ENCODE measurements at places on chromosomes 11 and 22. TPM values are rescaled to one million over a fixed set of nuclear protein-coding genes. Genes with fewer than 3 reads are reported as not detected.

The KCTD21 gene
- total RNA-seq = 2.2 TPM

The ZDHHC8 gene
- 23.3 TPM for total RNA-seq

- DNase-seq = no peak
These were observed 42.3 kb downstream of the ANKRD42 start for GRCh38 chr11:83235825-83236224.

GRCh38 chr11:63277345-63277943 is 34.0 kb upstream of the SLC22A25 start:
- DNase-seq = no peak

DNA sequence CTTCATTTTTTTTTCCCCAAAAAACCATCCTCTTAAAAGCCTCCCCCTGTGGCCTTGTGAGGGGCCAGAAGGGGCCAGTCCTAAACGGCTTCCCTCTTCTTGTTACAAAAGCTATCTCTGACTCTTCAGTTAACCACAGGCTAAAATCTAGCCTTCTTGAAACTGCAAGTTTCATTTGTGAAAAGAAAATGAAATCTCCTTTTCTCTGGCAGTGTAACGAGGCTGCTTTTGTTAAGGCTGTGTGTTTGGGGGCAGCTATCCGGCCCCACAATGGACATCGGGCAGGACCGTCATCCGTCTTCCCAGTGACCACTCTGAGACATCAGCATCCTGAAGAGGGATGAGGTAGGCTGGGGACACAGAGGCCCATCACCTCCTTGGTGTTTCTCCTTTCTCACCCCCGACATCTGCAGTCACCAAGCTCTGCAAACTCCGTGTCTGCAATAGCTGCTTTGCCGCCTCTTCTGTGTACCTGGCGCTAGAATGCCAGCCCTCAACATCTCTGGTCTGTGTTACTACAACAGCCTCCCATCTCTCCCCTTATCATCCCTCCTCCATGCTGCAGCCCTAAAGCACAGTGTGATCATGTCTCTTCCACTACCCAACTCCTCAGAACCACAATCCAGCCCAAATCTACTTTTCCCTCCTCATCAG is 94.0 kb downstream of the RCN1 start:
- no peak for DNase-seq

DNA sequence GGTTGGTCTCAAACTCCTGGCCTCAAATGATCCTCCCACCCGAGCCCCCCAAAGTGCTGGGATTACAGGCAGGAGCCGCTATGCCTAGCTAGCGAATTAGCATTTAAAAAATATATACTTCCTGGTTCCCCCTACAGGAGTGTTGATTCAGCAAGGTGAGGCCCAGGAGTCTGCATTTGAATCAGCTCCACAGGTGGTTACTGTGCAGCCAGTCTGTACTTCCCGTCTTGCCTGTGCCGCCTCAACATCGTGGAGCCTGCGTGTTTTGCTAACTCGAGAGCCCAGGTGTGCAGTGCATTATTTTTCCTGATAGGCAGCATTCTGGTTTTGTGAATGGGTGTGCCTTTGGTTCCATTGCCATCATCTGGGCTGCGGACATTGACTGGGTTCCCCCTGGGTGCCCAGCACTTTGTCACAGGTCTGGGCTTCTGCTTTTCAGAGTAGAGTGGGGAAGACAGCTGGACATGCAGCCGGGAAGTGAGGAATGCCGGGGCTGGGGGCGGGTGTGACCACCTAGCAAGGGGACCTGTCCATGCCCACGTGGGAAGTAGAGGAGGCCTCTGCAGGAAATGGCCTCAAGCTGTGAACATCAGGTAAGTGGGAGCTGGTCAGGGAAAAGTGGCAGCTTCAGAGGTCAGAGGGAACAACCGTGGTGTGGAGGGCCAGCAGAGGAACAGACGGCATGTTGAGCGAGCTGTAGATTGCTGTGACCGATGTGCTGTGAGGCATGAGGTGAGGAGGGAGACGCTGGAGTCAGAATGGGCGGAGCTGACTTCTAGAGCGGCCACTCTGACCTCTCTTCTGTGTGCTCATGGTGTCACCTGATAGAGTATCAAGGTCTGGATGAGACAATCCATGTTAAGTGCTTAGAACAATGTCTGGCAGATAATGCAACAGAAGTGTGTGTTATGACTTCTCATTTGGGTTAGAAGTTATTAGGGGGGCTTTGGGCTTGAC is 42.2 kb downstream of the PPFIA1 start:
- DNase-seq = no peak

The GLYAT gene
- total RNA-seq = 0.32 TPM

- no peak for DNase-seq
These were observed 489 bp downstream of the NUP98 start for GRCh38 chr11:3796801-3797328.

The IGLL1 gene
- total RNA-seq = not detected

The ATG13 gene
- total RNA-seq = 59.6 TPM

The DCHS1 gene
- 3.4 TPM for total RNA-seq

The LRRN4CL gene
- 0.32 TPM for total RNA-seq

- no peak for DNase-seq
These were observed 11.7 kb upstream of the RASD2 start for GRCh38 chr22:35528927-35529326.

The C2CD2L gene
- total RNA-seq = 6.9 TPM

The GRM5 gene
- total RNA-seq = not detected

GRCh38 chr11:118610225-118610772 is 2.9 kb downstream of the PHLDB1 start:
- no peak for DNase-seq

The RIMBP3C gene
- 0.19 TPM for total RNA-seq

The ABCG4 gene
- not detected for total RNA-seq

DNA sequence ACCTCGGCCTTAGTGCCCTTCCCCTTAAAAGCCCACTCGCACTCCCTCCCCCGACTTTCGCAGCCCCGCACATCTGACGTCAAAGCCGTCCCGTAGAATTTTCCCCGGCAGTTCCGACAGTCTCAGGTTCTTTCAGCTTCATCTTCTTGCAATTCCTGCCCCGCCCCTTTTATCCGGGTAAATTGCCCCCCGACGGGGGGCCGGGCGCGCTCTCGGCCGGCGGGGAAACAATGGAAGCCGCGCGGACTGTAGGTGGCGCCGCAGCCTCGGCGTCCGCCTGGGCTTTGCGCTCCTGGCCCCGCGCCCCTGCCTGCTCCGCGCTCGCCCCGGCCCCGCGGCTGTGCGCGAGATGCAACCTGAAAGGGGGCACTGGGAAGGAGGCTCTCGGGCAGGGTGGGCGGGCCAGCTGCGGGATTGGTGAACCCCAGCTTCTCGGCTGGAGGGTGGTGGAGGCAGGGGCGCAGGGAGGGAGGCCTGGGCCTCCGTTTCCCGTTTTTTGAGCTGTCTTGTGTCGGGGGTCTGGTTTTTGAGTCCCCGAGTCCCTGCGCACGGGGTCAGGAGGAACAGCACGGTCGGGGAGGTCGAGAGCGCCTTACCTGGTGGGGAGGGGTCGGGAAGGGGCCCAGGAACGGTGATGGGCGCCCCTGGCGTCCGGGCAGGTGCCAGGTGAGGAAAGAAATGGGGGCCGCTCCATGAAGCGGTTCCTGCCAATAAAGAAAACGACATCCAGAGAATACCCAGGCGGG is 859 bp upstream of the FGF19 start:
- no peak for DNase-seq

DNA sequence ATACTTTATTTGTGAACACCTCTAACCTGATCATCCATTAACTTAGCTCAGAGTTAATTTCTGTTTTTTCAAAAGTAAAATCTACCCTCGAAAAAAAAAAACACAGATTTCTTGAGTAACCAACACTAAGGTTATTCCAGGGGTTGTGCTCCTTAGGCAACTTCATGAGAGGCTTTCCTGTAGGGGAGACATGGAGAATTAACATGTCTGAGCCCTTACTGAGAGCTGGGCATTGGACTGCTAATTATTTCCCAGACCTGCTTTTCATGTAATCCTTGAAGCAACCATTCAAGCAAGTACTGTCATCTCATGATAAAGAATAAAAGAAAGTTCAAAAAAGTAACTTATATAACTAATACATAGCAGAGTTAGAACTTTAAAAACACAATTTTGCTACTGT is 13.5 kb upstream of the UPB1 start:
- no peak for DNase-seq

DNA sequence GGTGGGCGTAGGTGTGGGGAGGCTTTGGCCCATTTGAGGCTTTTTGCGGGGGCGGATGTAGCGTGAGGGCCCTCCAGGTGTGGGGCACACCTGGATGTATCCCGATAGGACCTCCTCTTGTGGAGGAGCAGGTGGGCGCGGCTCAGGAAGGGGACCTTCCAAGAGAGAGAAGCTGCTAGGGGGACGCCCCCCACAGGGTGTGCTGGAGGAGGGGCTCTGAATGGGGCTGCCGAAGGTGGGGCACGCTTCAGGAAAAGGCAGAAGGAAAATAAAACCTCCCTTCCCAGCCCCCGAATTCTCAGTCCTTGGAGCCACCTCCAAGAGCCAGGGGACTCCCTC is 621 bp downstream of the SGSM1 start:
- DNase-seq = no peak

DNA sequence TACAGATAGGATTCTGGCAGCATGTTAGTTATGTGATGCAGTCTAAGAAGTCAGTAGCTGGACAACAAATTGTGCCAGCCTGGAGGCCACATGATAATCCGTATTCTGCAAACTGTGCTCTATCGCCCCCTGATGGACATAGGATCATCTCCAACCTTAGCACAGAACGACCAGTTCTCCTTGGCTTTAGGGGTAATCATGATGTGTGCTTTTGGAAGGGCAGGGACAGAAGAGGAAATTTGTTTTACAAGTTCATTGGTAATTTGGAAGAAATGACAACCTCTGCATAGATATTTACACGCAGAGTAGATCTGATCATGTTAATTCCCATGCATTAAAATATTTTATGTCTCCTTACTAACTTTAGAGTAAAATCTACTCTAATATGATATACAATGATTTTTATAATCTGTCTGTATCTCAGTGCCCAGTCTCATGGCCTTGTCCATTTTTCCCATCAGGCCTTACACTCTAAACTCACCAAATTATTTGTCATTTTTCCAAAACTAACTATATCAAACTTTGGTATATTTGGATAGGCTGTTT is 12.1 kb downstream of the OR10D3 start:
- DNase-seq = no peak

- no peak for DNase-seq
These were observed 44.1 kb upstream of the GDPD4 start for GRCh38 chr11:77345621-77346020.

DNA sequence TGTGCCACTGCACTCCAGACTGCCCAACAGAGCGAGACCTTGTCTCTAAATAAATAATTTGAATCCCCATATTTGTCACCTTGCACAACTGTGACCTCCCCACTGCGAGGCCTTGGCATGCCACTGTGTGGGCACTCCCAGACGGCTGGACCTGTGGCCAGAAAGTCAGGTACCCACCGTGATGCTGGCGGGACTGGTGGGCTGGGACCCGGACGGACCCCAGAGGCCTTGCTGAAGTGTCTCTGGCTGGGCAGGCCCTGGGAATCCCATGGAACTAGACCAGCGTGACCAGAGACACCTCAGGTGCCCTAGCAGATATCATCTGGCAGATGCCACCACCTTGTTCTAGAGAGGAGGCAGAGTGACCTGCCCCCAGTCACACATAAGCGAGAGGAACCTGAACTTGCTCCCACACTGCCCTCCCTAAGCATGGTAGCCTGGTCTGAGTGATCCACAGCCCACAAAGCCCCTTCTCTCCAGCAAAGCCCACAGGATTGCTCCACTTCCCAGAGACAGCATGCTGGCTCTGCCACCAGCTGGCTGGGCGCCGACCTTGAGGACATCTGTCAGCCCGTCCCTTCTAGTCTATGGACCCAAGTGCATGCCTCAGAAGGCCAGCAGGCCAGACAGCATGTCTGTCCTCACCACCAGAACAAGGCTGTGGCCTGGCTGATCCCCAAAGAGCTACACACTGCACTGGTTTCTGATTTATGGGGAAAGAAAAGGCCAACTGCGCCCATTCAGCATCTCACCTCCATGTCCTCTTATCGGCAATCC is 9.5 kb downstream of the MACROD1 start:
- no peak for DNase-seq

The MMP13 gene
- total RNA-seq = not detected

GRCh38 chr22:32971276-32971675 is 86.9 kb downstream of the SYN3 start:
- no peak for DNase-seq

DNA sequence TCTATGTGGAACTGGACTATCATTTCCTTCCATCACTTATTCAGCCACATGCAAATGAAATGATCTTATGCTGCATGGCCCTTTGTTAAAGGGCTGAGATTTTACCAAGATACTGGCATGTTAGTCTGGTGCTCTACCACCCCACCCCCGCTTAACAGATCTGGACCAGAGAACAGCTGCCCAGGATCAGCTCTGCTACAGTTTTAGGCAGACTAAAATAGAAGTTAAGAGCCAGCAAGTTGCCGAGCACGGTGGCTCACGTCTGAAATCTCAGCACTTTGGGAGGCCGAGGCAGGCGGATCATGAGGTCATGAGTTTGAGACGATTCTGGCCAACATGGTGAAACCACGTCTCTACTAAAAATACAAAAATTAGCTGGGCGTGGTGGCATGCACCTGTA is 4.6 kb downstream of the DDB1 start:
- DNase-seq = no peak

GRCh38 chr11:12274558-12275197 is 102.7 kb upstream of the PARVA start:
- DNase-seq = no peak

GRCh38 chr11:102599642-102600261 is 25.4 kb downstream of the MMP20 start:
- DNase-seq = no peak

- peak; percentile 81 for DNase-seq
These were observed 952 bp upstream of the CATSPERZ start for GRCh38 chr11:64298966-64299846.

- DNase-seq = no peak
These were observed 15.6 kb upstream of the WDR74 start for GRCh38 chr11:62854825-62855570.

DNA sequence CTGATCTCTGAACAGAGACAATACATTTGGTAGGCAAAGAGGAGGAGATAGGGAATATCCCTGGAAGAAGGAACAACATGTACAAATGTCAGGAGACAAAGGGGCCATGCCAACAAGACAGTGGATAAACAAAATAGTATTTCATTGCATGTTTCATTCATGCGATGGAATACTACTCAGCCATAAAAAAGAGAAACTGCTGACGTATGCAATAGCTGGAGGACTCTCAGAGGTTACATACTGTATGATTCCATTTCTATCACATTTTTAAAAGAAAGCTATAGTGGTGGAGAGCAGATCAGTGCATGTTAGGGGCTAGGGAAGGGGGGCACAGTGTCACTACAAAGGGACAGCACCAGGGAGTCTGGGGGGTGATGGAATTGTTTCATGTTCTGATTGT is 572.9 kb upstream of the CADM1 start:
- DNase-seq = no peak

All from pancreas (tissue), 10 donors.